ENCODE measurements at places on chromosomes 12 and 14. TPM values are rescaled to one million over a fixed set of nuclear protein-coding genes. Genes with fewer than 3 reads are reported as not detected.

Gene TMPRSS12
- total RNA-seq: not detected

Gene MCRS1
- total RNA-seq: 33.9 TPM

Gene NR1H4
- not detected for total RNA-seq

Gene ACVRL1
- total RNA-seq: 56.9 TPM
